Stimulated activated CD4-positive, alpha-beta T cell treated with anti-CD3 and anti-CD28 coated beads, TNF-alpha, amount 100 ng/mL, for 48 hours (primary cell): ENCODE measurements at places on chromosomes 6 and 20.

- DNase-seq = no peak
Measured at GRCh38 chr6:2877057-2877882, 25.8 kb downstream of the SERPINB9 start.

DNA sequence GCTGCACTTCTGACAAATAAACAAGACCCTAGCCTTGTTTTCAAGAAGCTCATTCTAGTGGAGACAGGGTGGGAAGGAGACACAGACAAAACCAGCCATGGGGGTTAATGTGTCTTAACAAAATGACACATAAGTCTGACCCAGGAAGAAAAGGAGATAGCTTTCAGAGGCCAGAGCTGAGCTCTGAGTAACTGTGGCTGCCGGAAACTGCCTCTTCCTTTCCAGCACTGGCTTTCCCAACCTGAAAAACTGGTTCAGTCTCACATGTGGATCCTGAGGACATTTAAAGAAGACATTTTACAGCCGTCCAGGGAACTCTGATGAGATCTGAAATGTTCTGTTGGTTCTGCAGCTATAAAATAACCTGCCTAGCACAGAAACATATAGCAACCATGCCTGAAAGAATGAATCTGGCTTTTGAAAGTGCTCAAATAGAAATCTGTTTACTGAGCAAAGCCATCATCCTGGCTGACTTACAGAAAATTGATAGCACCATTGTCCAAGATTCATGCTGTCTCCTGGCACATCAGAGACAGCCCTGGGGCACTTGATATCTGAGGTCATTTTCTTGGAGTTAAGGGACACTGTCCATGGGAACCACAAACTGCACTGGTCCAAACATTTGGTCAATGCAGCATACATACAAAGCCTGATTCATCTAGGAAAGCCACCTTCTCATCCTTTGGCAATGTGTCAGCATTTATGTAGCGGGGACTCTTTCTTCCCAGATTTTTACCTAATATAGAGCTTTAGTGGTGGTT lies 83.2 kb upstream of the PAX1 start:
- DNase-seq = no peak

- DNase-seq = no peak
Measured at GRCh38 chr6:117149324-117149723, 116.0 kb upstream of the VGLL2 start.

GRCh38 chr20:39623584-39624234 lies 661.6 kb downstream of the DHX35 start:
- no peak for DNase-seq

DNA sequence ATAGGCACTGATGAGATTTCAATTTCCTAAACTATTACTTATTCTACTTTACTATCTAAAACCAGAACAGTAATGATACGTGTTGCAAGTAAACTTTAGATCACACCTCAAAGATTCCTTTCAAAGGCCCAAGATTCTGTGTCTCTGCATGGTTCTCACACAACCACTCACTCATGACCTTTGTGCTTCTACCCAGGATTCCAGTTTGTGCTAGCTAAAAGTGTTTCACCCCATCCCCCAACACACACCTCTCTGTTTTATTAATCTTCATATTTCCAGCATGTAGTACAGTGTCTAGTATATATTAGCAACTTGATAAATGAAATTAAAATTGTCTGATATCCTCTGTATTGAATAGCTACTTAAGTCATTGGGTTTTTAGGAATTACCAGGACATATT lies 8.8 kb upstream of the SH3BGRL2 start:
- DNase-seq = no peak

DNA sequence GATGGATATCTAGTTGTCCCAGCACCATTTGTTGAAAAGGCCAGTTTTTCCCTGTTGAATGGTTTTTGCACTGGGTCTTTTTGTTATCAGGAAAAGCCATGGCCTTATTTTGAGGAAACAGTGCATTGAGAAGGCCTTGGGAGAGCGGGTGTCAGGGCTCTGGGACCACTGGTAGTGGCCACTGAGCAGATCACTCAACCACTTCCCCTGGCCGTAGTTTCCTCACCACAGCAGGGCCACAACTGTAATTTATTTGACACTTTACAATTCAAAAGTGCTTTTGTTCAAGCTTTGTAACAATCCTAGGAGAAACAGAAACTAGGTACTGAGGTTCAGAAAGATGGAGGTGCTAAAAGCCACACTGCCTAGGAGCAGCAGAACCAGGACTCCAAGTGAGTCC lies 281.8 kb downstream of the GMDS start:
- no peak for DNase-seq

DNA sequence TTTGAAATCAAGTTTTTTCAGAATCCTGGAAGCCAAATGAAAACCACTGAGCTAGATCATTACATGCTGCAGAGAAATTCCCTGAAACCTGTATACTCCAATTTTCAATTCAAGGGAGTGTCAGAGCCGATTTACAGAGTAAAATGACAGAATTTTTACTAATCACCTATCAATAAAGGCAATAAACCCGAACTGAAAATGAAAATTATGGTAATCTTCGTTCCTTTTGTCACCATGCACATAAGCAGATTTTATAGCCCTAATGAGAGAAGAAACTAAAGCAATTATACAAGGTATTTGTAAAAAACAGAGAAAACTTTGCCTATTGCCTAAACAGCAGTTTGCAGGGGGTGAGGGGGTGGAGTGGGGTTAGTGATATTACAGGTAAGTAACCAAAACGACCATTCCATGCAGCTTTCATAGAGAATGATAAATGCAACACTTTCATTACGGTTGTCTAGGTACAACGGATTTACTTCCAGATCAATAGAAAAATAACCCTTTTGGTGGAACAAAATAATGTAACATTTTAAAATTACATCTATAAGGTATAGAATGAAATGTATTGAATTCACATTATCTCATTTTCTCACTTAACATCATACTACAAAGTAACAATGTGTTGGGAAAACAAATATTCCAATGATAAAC lies 115.2 kb upstream of the BEND6 start:
- DNase-seq = no peak
